Fibroblast of villous mesenchyme (primary cell): ENCODE measurements at places on chromosomes 3 and 15. TPM values are rescaled to one million over a fixed set of nuclear protein-coding genes. Genes with fewer than 3 reads are reported as not detected.

- peak; percentile 80 for DNase-seq
Observed at GRCh38 chr15:40859206-40859851, 14.7 kb downstream of the RHOV start.

- no peak for DNase-seq
Observed at GRCh38 chr3:59142556-59142955, 92.7 kb upstream of the CFAP20DC start.

DNA sequence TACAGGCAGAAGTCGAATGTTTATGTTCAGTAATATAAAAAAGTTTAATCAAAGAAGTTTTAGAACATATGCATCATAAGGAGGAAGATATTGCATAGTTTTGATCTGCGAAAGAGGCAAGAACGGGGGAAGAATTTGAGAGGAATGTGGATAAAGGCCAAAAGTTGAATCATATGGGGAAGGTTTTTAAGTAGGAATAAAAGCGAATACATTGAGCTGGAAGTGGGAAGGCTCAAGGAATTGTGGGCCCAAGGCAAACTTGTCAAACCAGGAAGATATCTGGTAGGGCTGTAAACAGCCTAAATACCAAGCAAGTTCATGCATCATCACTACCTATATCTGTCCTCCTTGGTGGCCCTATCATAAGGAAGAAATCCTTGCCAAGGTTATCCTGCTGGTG lies 186.9 kb downstream of the MAGI1 start:
- peak; percentile 32 for DNase-seq

DNA sequence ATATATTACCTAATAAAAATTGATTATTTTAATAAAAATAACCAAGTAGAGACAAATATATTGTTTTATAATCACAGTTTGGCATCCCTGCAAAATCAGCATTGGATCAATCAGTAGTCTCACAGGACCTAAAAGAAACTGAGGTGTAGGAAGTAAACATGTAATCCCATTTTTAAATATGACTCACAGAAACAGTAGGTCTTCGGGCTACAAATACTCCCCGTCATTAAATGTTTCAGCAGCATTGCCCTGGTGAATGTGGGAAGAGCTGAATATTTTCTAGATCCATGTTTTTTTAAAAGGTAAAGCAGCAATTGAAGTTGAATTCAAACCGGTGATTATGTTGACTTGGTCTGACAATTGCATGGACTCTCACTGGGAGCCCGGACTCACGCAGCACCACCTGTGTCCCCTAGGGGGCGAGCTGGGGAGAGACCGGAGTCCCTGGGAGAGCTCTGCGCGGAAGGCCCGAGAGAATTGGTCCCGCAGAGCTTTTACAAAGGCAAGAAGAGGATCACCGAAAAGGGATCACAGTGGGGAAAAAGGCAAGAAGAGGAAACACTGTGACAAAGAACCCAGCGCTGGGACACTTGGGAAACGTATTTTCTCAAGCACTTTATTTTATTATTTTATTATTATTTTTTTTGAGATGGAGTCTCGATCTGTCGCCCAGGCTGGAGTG lies 17.2 kb upstream of the USP3 start:
- peak; percentile 80 for DNase-seq

The RBMS3 gene
- total RNA-seq = 64.1 and 85.9 TPM in 2 replicates

GRCh38 chr3:29822071-29822470 lies 541.2 kb downstream of the RBMS3 start:
- DNase-seq = peak; percentile 28

GRCh38 chr3:28290863-28291300 lies 49.5 kb downstream of the CMC1 start:
- DNase-seq = no peak

- DNase-seq = peak; percentile 65
Observed at GRCh38 chr3:171804618-171805389, 5.5 kb downstream of the PLD1 start.

The IMPG2 gene
- 0.32 and 0.43 TPM in 2 replicates for total RNA-seq

The SNX22 gene
- total RNA-seq = under 0.01 and 0.32 TPM in 2 replicates

The SEMA3F gene
- 0.32 and 0.86 TPM in 2 replicates for total RNA-seq

DNA sequence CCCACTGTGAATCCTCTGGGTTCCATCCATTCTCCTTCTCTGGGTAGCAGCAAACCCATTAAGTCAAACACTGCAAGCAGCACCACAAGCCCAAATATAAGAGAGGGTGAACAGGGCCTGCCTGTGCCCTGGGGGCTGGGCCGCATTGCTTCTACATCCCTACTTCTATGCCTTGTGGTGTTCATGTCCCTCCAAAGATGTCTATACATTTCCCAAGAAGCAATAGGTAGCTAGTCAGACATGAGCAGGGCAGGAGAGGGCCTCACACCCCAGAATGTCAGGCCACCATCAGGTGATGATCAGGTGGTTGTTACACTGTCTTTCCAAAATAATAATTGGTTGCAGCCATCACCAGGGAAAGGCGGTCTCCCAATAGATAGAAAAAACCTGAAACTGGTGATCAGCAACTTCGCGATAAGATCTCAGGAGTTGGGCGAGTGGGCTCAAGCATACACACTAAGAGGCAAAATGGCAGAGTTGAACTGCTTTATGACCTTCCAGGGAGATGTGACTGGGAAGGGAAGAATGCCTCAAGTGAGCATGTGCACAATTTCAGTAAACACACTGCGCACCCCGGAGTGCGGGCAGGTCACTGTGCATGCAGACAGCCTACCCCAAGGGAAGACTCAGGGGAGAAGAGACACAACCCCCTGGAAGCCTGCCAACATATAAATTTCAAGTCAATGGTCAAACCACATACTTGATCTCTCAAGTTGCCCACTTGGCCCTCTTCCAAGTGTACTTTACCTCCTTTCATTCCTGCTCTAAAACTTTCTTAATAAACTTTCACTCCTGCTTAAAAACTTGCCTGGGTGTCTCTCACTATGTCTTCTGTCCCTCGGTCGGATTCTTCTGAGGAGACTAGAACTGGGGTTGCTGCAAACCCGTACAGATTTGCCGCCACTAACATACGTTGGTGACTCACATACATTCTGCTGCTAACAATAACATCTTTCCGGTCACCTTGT lies 39.9 kb downstream of the KLF15 start:
- DNase-seq = no peak

The GATM gene
- total RNA-seq = under 0.01 and 0.32 TPM in 2 replicates

DNA sequence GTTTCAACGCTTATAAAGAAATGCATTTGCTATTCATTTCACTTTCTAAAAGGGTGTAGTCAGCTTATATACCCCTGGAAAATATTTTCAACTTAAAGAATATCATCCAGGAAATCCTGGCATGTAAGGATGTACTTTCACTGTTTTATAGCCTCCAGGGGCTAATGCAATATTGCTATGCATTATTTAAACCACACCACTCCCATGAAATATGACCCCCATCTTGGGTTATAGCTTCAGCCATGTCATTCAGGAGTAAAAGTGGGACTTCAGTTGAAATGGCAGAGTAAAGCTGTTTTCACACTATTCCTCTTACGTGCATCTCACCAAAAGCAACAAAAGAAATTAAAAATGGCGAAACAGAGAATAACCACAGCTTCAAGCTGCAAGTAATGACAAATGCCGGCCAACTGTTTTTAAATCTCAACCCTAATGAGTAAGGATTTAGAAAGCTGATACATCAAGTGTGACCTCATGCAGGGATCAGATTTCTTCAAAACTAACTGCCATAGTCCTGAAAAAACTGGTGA lies 84.5 kb downstream of the COL6A6 start:
- DNase-seq = no peak

GRCh38 chr3:49805367-49805782 lies 2.3 kb downstream of the INKA1 start:
- DNase-seq = peak; percentile 84

DNA sequence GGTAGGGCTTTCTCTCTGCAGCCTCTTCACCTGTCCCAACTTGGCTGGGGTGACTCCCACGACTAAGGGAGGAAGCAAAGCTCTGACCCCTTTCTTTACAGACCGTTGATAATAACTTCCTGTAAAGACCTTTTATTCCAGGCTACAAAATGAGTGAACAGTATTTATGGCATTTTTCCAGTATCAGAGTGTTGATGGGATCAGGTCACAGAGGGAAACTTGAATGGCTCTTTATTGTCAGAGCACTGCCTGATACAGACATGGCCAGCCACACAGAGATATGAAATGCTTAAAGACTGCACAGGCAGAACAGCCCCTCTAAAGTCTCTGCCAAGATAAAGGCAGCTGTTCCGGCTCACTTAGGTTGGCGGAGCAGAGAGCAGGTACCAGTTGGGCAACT lies 1033.9 kb upstream of the NR2F2 start:
- DNase-seq = no peak

DNA sequence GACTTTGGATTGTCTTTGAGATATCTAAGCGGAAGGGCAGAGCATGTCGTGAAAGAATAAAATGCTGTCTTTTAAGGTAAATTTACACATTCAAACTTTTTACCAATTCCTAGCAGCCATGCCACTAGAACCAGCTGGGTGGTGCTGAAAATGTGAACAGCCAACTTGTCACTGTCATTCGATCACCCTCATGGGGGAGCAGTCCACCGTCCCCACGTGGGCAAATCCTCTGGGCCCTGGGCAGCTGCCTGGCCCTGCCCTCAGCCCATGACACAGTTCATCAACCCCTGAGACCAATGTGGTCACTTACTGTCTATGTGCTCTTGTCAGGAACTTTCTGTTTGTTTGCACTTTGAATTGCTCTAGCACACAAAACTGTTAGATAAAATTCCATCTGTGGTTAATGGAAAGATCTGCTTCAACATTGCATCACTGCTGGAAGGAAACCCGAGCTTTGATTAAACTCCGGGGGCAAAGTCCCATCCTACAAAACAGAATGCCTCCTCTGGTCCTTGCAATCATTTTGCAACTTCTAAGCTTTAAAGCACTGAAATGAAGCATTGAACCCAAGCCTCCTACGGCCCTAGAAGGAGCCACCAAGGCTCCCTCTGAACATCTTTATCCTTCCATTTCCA lies 50.1 kb downstream of the PCSK6 start:
- DNase-seq = peak; percentile 79

The SLC22A13 gene
- total RNA-seq = 0.32 and 0.43 TPM in 2 replicates

The SLC24A5 gene
- total RNA-seq = not detected in 2 replicates

DNA sequence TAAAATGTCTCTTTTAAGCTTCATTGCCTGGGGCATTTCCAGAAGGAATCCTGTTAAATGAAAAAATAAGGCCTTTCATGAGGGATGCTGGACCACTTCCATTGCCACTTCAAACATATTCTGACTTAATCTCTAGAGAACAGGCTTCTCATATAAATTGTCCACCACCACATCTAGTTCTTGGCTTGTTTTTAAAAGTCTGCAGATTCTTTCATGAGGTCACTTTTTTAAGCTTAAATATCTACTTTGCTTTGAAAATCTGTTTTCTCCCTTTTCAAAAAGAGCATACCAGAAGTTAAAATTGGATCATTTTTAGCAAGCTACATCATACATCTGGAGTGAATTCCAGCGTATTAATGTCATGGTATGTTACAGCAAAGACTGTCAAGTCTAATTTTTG lies 131.6 kb downstream of the C3orf70 start:
- DNase-seq = no peak

DNA sequence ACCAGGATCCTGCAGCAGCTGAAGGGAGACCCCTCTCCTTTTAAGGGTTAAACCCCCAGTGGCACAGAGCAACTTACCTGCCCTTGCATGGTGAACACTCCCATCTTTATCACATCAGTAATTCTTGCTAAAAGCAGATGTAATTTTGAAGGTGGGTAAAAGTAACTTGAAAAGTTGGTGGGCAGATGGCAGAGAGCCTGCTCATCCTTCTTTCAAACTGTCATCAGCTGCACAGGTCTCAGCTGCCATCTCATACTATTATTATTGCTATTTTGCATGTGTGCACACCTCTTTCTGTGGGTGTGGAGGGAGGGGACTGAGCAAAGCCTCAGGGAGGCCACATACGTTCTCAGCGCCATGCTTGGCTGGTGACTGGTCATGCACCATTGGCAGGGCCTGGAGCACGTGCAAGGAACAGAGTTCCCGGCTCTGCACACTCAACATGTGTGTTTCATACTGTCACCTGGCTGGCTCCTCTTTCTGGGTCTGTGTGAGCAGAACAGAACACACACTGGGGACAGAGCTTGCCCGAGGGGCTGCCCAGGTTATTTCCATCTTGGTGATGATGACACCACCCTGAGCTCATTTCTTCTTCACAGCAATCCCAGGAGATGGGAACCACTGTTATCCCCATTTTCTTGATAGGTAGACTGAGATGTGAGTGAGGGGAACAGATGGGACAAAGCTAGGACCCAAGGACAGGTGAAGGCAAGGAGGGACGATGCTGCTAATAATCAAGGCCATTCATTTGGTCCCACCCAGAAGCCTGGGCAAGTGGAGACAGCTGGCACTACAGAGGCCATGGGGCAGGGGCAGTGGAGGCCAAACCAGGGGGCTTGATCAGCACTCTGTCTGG lies 95.8 kb upstream of the KLF13 start:
- no peak for DNase-seq

DNA sequence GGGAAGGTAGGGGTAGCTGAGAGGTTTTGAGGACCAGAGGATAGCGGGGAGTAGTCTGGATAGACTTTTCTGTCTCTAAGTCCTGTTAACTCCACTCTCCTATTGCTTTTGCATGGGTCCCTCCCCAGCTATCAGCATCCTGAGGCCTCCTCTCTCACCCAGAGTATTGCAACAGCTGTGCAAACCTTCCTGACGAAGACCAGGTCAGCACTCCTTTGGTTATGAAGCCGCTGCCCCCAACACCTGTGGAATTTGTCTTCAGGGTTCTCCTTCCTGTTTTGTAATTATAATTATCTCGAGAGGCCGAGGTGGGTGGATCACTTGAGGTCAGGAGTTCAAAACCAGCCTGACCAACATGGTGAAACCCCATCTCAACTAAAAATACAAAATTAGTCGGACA lies 24.8 kb downstream of the TYRO3 start:
- no peak for DNase-seq

DNA sequence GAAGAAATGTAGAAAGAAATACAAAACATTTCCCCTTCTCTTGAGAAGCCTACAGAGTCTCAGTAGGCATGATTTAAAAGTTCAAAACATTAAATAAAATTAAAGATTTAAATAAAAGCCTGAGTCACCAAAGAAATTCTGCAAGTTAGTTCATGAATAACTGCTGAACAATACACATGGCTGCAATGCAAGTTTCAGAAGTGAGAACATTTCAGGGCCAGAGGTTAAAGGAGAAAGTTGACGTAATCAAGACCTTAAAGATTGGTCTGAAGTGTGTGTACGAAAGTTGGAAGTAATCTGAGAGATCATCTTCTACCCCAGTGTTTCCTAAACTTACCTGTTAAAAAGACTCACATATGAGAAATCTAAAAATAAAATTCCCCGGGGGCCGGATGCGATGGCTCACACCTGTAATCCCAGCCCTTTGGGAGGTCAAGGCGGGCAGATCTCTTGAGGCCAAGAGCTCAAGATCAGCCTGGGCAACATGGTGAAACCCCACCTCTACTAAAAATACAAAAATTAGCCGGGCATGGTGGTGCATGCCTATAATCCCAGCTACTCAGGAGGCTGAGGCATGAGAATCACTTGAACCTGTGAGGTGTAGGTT lies 108.7 kb upstream of the PHLDB2 start:
- no peak for DNase-seq

- no peak for DNase-seq
Observed at GRCh38 chr3:192207651-192208050, 519.7 kb downstream of the FGF12 start.

The GRAMD2A gene
- under 0.01 and 0.43 TPM in 2 replicates for total RNA-seq

The GRM7 gene
- total RNA-seq = not detected in 2 replicates

GRCh38 chr15:93865586-93865985 lies 365.8 kb upstream of the MCTP2 start:
- no peak for DNase-seq

GRCh38 chr3:23834082-23834870 lies 28.5 kb downstream of the UBE2E1 start:
- DNase-seq = no peak
